ENCODE measurements at places on chromosomes 7 and 10.

GRCh38 chr10:122116331-122116730 lies 127.4 kb downstream of the TACC2 start:
- DNase-seq, result no peak

DNA sequence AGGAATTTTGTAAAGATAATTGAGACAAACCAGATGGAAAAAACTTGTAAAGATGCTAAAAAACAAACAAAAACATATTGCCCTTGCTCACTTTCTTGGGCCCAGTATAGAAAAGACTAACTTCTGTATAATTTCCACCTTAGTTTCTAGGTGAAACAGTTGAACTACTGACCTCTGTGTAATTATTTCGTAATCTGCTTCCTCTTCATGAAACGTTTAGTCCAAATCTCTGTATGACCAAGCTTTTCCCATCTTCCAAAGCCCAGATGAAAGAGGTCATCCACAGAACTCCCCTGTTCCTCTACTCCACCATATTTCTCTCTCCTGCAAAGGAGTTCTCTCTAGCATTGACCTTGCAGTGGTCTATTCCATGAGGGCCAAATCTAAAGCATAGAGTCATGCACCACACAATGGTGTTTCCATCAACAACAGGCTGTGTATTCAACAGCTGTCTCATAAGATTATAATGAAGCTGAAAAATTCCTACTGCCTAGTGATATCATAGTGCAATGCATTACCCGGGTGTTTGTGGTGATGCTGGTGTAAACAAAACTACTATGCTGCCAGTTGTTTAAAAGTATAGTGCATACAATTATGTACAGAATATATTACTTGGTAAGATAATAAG lies 647.6 kb downstream of the TNS3 start:
- no peak for DNase-seq

- no peak for DNase-seq
These were observed 97.2 kb upstream of the PCGF5 start for GRCh38 chr10:91123261-91123660.

- no peak for DNase-seq
These were observed 74.0 kb downstream of the WDR37 start for GRCh38 chr10:1130226-1130625.

DNA sequence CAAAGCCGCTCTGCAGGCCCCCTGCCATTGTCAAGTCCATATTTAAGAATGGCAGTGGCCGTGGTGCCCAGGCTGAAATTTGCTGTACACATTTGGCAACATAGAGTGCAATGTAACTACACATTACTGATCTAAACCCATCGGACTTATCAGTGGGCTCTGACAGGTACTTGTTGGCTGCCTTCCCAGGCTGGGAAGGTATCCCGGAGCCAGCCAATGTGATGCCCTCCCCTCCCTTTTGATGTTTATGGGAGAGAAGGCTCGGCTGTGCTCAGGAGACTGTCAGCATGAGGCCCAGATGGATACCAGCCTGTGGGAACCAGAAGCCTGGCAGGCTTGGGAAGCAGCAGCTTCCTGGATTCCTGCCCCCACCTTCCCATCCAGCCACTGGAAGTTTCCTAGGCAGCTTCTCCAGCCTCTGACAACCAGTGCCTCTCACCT lies 146.1 kb upstream of the TCF7L2 start:
- no peak for DNase-seq

GRCh38 chr10:97040248-97040584 lies 145.5 kb downstream of the SLIT1 start:
- DNase-seq, result no peak

DNA sequence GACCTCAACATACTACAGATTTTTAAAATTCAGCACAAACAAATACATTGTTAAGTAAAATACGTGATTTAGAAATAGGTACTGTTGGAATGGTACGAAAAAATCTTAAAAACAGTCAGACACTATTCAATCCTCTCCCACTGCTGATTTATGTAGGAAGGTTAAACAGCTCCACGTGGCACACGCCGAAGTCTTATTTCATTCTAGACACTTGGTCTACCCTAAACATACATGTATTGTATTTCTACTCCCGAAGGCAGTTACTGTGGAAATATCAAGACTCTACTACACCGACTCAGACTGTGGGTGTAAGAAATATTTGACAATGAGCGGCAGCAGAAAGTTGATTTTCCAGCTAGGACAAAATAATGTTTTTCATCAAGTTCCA lies 130.6 kb downstream of the MPP7 start:
- no peak for DNase-seq

DNA sequence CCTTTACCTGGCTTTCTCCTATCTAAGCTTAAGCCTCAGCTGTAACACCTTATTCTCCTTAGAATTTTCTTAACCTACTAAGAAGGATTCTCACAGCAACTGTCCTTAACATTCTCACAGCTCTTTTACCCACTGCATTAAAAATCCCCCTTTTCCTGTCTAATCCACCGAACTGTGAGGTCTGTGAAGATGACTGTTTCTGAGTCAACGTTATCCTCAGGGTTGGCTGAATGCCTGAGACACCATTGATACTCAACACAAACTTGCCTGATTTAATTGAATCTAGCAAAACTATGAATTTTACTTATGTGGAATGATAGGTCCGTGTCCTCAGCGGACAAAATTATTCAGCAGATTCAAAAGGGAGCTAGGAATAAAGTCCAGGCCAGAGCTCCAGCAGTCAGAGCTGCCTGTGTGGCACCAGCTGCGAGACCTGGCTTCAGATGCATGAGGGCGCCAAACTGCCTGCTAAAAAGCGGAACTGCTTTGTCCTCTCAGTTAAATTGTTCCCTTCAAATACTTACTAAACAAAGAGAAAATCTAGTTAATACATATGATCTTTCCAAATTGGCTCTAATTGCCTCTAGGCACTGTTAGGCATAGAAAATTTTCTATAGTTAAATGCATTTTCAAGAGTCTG lies 33.4 kb upstream of the VWDE start:
- no peak for DNase-seq

DNA sequence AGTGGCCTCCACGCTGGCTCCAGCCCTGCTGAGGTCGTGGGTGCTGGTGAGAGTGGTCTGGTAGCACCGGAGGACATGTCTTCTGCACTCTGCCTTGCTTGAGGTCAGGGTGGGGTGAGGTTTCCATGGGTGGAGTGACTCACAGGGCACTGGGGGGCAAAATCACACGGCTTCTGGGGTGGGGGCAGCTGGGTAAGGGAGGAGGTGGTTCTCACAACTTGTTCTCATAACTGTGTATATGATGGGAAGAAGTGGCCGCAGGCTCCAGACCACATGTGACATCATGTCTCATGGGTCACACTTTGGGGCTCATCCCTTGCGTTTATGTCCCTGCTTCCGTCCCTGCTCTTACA lies 884 bp upstream of the PRF1 start:
- DNase-seq, result no peak

Measured in cardiac septum (tissue), 1 donor.